A549 treated with CORT108297 at 1 μM for 4 hours (cell line): ENCODE measurements at places on chromosomes 1 and 21. TPM values are rescaled to one million over a fixed set of nuclear protein-coding genes. Genes with fewer than 3 reads are reported as not detected.

Gene CALML6
- 0.15 to 0.39 TPM (median 0.24 TPM) in 5 replicates for total RNA-seq

Gene PROK1
- total RNA-seq = not detected in 5 replicates

Gene KRTAP19-3
- total RNA-seq = not detected in 5 replicates

Gene OR2L2
- total RNA-seq = not detected in 5 replicates

Gene PTAFR
- 0.14 to 0.32 TPM (median 0.25 TPM) in 5 replicates for total RNA-seq

Gene ST3GAL3
- 2.3 to 3.9 TPM (median 2.7 TPM) in 5 replicates for total RNA-seq

Gene ZNF691
- total RNA-seq = 5.1 to 7.2 TPM (median 6.7 TPM) in 5 replicates

Gene USH2A
- not detected in 5 replicates for total RNA-seq

Gene TRIM45
- 1.1 to 1.6 TPM (median 1.5 TPM) in 5 replicates for total RNA-seq

Gene OR10Z1
- total RNA-seq = not detected in 5 replicates

Gene RGS2
- total RNA-seq = 28.7 to 43.9 TPM (median 29.8 TPM) in 5 replicates

Gene LCA5L
- 1.3 to 1.6 TPM (median 1.5 TPM) in 5 replicates for total RNA-seq

Gene NEGR1
- not detected in 5 replicates for total RNA-seq

Gene EDN2
- total RNA-seq = 6.9 to 11.0 TPM (median 10.3 TPM) in 5 replicates

Gene LORICRIN
- not detected in 5 replicates for total RNA-seq

Gene PLA2G2F
- total RNA-seq = not detected in 5 replicates

Gene SPRR2F
- not detected in 5 replicates for total RNA-seq

Gene OR2L13
- total RNA-seq = not detected in 5 replicates

Gene MMP23B
- 0.30 to 0.73 TPM (median 0.60 TPM) in 5 replicates for total RNA-seq

Gene WLS
- total RNA-seq = 17.4 to 24.2 TPM (median 18.8 TPM) in 5 replicates

Gene WDR64
- total RNA-seq = not detected in 5 replicates

Gene SLC30A10
- total RNA-seq = 0.03 to 0.15 TPM (median 0.09 TPM) in 4 of 5 replicates, not detected in the other

Gene RAB42
- total RNA-seq = 2.0 to 2.8 TPM (median 2.4 TPM) in 5 replicates

Gene C1orf21
- total RNA-seq = 7.1 to 11.4 TPM (median 8.4 TPM) in 5 replicates
